ENCODE measurements at places on chromosomes 3 and 15. TPM values are rescaled to one million over a fixed set of nuclear protein-coding genes. Genes with fewer than 3 reads are reported as not detected.

The LRRC28 gene
- 43.5 TPM for total RNA-seq

The RFTN1 gene
- total RNA-seq = 36.5 TPM

The BUB1B gene
- 15.3 TPM for total RNA-seq

The INKA1 gene
- total RNA-seq = 2.5 TPM

The HDC gene
- not detected for total RNA-seq

The PLSCR1 gene
- 38.1 TPM for total RNA-seq

The CELF6 gene
- total RNA-seq = not detected

The P2RY14 gene
- not detected for total RNA-seq

The STRC gene
- not detected for total RNA-seq

The ANKDD1A gene
- 1.7 TPM for total RNA-seq

The CD47 gene
- total RNA-seq = 62.0 TPM

The DNAH12 gene
- not detected for total RNA-seq

The CA12 gene
- total RNA-seq = 39.9 TPM

The CHRNB4 gene
- not detected for total RNA-seq

The GP5 gene
- under 0.01 TPM for total RNA-seq

The CIP2A gene
- total RNA-seq = 22.2 TPM

The TKT gene
- total RNA-seq = 578 TPM

The ATG3 gene
- total RNA-seq = 85.4 TPM

The SERINC4 gene
- total RNA-seq = not detected

The RHCG gene
- total RNA-seq = not detected

The UBE2E2 gene
- total RNA-seq = 26.8 TPM

The CAND2 gene
- total RNA-seq = 8.9 TPM

The PARP15 gene
- total RNA-seq = not detected

The CD80 gene
- not detected for total RNA-seq

The ROBO1 gene
- total RNA-seq = 20.5 TPM

The GNAT1 gene
- not detected for total RNA-seq

The INSYN1 gene
- total RNA-seq = not detected

The CYP8B1 gene
- total RNA-seq = not detected

The TEX55 gene
- total RNA-seq = not detected

The SLC6A1 gene
- total RNA-seq = not detected

The CTXN2 gene
- total RNA-seq = not detected

The CEP97 gene
- 4.9 TPM for total RNA-seq
